Dermis blood vessel endothelial cell (primary cell): ENCODE measurements at places on chromosomes 4 and X.

DNA sequence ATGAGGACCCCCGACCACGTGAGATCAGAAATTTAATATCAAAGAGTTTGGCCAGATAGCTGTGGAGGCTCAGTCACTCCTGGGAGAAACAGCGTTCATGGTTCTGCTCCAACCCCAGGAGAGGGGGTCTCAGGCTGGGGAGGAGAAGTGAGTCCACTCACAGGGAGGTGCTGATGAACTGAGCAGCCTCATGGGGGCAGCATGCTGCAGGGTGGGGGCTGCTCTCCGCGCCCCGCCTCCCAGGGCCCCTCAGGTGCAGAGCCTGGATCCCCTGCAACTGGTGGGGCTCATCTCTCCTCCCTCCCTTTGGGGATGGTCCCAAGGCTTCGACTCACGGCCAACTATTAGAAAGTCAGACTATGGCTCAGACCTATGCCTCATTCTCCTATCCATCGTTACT is 26.6 kb upstream of the C4orf50 start:
- no peak for DNase-seq

GRCh38 chr4:51870441-51871188 is 27.7 kb downstream of the DCUN1D4 start:
- DNase-seq = no peak

GRCh38 chr4:18294021-18294420 is 272.5 kb upstream of the LCORL start:
- no peak for DNase-seq

GRCh38 chr4:148574502-148574901 is 132.3 kb upstream of the NR3C2 start:
- no peak for DNase-seq

- no peak for DNase-seq
Measured at GRCh38 chr4:40059362-40059761, 2.7 kb downstream of the N4BP2 start.

- DNase-seq = peak; percentile 39
Measured at GRCh38 chrX:84865113-84865512, 138.6 kb upstream of the APOOL start.
